ENCODE measurements at places on chromosomes 6 and 20.

- DNase-seq: no peak
Observed at GRCh38 chr6:129105793-129106192, 222.9 kb downstream of the LAMA2 start.

- DNase-seq: no peak
Observed at GRCh38 chr20:507761-508332, 35.7 kb downstream of the CSNK2A1 start.

DNA sequence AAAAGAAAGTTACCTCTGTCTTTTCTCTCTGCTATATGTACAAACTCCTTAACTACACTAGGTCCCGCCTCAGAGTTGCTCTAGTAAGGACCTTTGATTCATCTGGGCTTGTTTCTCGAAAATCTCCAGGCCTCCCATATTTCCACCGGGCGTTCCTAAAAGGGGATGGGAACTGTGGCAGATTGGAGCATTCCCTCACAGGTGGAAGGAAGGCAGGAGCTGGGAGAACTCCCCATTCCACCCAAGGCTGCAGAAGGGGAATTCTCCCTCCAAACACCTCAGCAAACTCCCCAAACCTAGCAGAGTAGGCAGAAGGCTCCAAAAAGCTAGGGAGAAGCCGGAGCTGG is 1.6 kb upstream of the TFAP2A start:
- no peak for DNase-seq

DNA sequence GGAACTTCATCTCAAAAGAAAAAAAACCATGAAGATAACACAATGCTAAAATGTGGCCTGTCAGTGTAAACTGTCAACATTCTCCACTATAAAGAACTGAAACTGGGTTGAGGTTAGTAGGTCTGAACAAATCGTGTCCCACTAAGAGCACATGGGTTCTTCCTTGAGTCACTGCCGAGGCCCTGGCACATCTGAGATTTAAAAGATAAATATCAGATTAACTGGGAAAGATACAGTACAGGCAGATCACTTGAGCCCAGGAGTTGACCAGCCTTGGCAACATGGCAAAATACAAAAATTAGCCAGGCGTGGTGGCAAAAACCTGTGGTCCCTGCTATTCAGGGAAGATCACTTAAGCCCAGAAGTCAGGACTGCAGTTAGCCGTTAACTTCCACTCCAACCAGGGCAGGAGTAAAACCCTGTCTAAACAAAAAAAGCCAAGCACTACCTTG is 5.6 kb downstream of the EEF1A1 start:
- no peak for DNase-seq

- no peak for DNase-seq
Observed at GRCh38 chr6:88709819-88710246, 253.6 kb downstream of the RNGTT start.

DNA sequence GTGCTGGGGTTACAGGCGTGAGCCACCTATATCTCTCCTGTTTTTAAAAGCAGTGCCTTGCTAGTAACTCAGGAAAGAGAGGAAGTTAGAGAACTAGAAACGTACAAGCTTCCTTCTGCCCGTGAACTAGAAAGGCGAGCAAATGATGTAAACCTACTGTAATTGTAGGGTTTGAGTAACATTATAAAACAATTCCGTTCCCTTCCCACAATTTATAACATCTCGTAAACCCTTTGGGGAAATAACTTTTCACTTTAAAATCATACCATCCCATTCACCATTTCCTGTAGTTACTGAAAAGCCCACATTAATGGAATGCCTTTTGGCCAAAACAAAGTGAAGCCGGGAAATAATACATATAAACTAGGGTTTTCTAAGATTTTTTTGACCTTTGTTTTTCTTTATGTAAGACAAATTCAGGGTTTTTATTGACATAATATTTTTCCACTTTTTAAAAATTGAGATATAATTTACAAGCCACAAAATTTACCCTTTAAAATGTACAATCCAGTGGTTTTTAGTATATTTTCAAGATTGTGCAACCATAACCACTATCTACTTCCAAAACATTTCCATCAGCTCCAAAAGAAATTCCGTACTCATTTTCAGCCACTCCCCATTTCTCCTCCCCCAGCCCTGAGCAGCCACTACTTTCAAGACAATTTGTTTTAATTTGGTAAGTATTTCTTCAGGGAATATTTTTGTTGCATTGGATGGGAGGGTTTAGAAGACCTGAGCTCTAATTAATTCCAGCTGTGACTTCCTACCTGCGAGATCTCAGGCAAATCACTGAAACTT is 175.1 kb upstream of the PDE10A start:
- no peak for DNase-seq

GRCh38 chr6:84390851-84391250 is 163.4 kb upstream of the CEP162 start:
- DNase-seq: no peak
